ENCODE measurements at places on chromosomes 12 and 14.
A peak's percentile ranks its signal among the peaks of the same experiment; 100 is the strongest.

DNA sequence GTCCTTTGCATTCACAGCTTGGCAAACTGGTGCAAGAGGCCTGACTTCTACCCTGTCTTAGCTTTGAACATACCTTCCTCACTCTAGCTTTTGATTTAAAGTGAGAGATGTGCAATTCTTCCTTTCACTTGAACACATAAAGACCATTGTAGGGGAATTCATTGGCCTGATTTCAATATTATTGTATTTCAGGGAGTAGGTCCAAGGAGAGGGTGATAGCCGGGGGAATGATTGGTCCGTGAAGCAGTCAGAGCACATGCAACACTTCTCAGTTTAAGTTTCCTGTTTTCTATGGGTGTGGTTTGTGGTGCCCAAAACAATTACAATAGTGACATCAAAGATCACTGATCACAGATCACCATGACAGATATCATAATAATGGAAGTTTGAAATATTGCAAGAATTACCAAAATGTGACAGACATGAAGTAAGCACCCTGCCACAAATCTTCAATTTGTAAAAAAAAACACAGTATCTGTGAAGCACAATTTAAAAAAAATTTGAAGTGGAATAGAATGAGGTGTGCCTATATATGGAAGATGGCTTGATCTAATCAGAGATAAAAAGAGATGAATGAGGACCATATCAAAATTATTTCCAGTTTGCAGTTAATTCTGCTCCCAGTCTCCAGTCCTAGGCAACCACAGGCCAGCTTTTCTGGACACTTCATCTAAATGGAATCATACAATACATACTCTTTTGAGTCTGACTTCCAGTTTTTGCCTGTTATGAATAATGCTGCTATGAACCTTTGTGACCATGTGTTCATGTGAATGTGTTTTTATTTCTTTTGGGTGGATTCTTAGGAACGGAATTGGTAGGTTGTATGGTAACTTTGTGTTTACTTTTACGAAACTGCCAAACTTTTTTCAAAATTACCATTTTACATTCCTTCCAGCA lies 23.2 kb downstream of the BORCS5 start:
- no peak for DNase-seq

DNA sequence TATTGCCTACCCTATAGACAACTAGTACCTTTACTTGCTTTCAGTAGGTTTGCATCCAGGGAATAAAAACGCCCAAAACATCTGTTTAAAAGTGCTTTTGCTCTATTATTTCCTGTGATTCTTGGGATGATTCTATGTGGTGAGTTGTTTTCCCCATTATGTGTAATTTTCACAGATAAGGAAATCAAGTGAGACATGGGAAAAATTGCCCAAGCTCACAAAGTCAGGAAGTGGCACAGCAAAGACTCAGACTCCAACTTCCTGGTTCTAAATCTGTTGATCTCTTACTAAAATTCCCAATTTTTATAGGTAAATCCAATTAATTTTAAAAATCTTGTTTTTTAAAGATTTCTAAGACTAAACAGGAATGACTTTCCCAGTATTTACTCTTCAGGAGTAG lies 39.0 kb downstream of the NID2 start:
- DNase-seq = no peak

GRCh38 chr14:89481196-89481595 lies 64.2 kb upstream of the FOXN3 start:
- DNase-seq = no peak

DNA sequence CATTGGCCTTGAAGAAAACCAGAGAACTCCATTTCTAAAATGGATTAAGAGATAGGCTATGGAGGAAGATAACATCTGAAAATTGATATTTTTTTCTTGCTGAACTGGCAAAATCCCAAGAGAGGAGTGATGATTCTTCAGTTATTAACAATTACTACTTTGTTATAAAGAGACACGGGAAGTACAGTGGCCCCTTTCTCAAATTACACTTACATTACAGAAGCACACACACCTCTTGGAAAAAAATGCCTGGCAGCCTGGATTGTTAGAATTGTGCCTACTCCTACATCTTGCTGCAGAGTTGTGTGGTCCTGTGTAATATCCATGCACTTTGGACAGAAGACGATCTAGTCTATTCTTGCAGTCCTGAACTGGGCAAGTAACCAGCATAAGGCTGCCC lies 71.7 kb downstream of the TGFB3 start:
- no peak for DNase-seq

GRCh38 chr12:57095440-57095839 lies 6.5 kb downstream of the NAB2 start:
- DNase-seq = no peak

DNA sequence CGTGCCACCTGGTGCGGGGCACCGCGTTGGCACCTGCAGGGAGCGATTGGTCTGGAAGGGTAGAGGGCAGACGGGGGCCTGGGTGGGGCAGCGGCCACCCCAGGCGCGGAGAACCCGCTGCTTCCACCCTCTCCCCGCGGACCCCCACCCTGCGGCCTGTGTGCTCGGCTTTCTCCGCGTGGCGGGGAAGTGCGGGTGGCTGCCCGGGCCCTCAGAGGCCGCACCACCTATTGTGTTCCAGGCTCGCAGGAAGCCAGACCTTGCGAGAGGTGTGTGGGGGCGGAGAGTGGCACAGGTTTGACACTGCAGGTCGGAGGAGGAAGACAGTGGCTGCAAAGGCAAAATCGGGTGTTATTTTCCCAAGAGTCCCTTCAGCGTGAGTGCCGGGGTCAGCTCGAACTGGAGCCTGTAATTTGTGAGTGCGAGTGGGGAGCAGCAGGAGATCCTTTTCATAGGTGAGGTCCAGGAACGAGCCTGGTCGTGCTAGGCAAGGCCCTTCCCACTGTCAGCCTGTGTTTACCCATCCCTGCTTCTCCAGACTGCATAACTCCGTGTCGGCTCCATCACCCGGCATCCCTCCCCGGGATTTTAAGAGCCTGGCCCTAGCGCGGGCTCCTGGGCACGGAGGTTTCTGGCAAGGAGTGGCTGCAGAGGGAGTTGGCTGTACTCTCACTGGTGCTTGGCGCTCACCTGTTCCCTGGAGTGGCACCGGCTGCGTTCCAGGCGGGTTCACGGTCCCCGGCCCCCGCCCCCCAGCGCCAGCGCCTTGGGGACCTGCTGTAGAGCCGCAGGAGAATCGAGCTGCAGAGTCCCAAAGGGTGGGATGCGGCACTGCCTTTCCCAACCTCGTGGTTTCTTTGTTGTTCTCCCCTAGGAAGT lies 935 bp downstream of the TBC1D30 start:
- DNase-seq = no peak

- DNase-seq = no peak
Observed at GRCh38 chr12:15496738-15497137, 174.4 kb downstream of the PTPRO start.

GRCh38 chr14:102019006-102019540 lies 54.7 kb downstream of the DYNC1H1 start:
- no peak for DNase-seq

DNA sequence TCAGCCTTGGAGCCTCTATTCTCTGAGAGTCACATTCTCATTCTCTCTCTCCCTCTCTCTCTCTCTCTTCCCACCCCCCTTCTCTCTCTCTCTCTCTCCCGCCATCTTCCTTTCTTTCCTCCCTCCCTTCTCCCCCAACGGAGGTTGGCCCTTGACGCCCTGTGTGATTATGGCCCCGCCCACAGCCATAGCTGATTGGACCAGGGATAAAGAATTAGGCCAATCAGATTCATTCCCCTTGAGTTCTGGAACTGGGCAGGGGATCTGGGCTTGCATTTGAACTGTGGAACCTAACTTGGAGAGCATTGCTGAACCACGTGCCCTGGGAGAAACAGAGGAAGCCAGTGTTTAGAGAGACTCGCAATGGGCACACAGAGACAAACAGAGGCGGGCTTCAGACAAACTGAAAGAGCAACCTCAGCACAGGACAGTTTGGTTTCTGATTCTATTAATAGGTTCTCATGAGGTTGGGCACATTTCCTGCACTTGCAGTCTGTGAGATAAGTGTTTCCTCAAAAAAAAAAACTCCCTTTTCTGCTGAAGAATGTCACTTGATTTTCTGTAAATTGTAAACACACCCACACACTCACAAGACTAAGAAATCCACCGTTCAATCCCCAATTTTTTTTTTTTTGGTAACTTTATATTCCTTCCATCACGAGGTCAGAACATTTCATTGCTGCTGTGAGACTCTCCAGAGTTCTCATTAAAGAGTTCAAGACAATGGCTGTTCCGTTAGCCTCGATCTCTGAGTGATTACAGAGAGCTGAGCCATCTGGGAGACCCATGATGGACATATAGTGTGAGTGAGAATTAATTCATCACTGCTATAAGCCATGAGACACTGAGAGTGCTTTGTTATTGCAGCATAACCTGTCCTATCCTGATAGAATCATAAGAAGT lies 3.5 kb upstream of the P2RX7 start:
- DNase-seq = peak; percentile 83

GRCh38 chr12:43882578-43883178 lies 46.8 kb downstream of the TMEM117 start:
- DNase-seq = peak; percentile 3

- no peak for DNase-seq
Observed at GRCh38 chr12:53937596-53938325, 870 bp upstream of the HOXC13 start.

- DNase-seq = no peak
Observed at GRCh38 chr12:119989361-119989730, 310 bp downstream of the BICDL1 start.

GRCh38 chr14:50531595-50532501 lies 521 bp downstream of the MAP4K5 start:
- no peak for DNase-seq
